ENCODE measurements at places on chromosomes 3 and 15. TPM values are rescaled to one million over a fixed set of nuclear protein-coding genes. Genes with fewer than 3 reads are reported as not detected.

Gene RBP2
- not detected for total RNA-seq

Gene KATNBL1
- total RNA-seq, result 23.3 TPM

Gene SENP8
- total RNA-seq, result 4.2 TPM

Gene FOXP1
- 53.2 TPM for total RNA-seq

Gene DAZL
- total RNA-seq, result not detected

Gene NLGN1
- total RNA-seq, result 18.3 TPM

Gene LRRC31
- not detected for total RNA-seq

Gene PPIP5K1
- 42.1 TPM for total RNA-seq

Gene FANCD2OS
- total RNA-seq, result not detected

Gene ZNF662
- total RNA-seq, result 6.6 TPM

Gene SNX22
- 1.5 TPM for total RNA-seq

Gene TMEM212
- not detected for total RNA-seq

Gene RFT1
- 8.6 TPM for total RNA-seq

Gene ANKDD1A
- total RNA-seq, result 1.4 TPM

Gene CD276
- total RNA-seq, result 40.6 TPM

Gene RPL22L1
- 15.9 TPM for total RNA-seq

Gene CKMT1B
- total RNA-seq, result not detected

Gene APOD
- 692 TPM for total RNA-seq

Gene DOCK3
- 6.1 TPM for total RNA-seq

DNA sequence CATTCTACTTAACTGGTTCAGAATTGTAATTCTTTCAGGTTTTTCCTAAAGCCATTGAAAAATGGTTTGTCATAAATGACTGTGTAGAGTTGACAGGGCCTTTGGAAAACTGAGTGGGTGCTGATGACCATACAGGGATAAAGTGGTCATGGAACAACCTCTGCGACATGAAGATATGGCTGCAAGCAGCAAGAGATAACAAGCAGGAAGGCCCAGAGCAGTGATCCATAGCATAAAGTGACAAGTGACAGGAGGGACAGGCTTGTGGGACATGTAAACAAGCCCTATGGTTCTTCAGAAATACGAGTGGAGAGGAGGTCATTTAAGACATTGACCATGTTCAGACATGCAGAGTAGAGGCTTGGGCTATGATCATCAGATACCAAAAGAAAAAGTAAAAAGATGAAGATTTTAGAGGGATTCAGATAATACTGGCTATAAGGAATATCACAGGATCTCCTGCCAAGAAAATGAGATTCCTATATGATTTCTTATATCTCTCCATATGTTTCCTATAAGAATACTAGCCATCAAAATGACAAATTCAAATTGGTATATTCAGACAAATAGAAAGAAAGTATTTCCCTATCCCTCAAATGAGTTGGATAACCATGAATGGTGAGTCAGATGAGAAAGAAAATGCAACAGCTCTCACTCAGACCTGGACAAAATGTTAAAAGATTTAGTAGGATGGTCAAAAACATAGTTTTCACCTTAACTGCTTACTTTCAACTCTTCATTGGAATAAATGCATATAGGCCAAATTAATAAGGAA is 827.6 kb upstream of the CFAP20DC start:
- DNase-seq, result no peak

DNA sequence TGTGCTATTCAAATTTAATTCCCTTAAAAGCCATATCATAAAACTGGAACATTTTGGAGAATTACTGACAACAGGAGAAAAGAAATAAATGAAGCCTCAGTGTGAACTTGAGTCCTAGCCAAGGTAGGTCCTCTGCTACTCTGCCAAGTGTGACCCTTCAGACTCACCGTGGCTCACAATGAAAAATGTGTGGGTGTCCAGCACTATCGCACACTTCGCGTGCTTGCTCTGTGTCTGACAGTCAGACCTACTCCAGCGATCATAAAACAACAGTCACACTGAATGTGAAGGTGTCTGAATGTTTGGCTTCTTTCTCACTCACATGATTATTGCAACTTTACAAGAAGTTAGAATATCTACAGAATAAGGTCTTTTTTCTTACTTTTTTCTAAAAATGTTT is 65.8 kb upstream of the TRA2B start:
- DNase-seq, result no peak

DNA sequence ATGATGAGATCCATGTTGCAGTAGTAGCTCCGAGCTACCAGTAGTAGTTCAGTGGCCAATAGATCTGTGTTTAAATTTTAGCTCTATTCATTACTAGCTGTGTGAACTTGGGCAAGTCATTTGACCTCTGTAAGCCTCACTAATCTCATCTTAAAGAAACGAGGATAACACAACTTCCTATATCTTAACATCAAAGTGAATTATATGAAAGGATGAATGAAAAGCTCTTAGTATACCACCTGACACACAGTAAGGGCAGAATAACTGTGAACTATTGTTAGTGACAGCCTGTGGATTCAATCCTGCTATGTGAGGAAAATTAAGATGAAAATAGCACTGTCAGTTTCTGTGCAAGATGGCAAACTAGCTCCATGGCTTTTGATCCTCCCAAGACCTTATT is 114.5 kb upstream of the PHLDB2 start:
- DNase-seq, result no peak

GRCh38 chr3:98326105-98326893 is 27.4 kb upstream of the OR5K4 start:
- DNase-seq, result no peak

- no peak for DNase-seq
Measured at GRCh38 chr3:58074116-58074715, 66.0 kb downstream of the FLNB start.

- DNase-seq, result no peak
Measured at GRCh38 chr3:27253391-27253790, 115.8 kb downstream of the NEK10 start.

GRCh38 chr3:110806924-110807323 is 264.7 kb upstream of the NECTIN3 start:
- no peak for DNase-seq

GRCh38 chr3:31392568-31392967 is 140.2 kb upstream of the STT3B start:
- no peak for DNase-seq

- DNase-seq, result no peak
Measured at GRCh38 chr3:181921220-181921619, 209.5 kb downstream of the SOX2 start.

GRCh38 chr3:194269610-194270145 is 81.5 kb downstream of the CPN2 start:
- DNase-seq, result peak; percentile 94

DNA sequence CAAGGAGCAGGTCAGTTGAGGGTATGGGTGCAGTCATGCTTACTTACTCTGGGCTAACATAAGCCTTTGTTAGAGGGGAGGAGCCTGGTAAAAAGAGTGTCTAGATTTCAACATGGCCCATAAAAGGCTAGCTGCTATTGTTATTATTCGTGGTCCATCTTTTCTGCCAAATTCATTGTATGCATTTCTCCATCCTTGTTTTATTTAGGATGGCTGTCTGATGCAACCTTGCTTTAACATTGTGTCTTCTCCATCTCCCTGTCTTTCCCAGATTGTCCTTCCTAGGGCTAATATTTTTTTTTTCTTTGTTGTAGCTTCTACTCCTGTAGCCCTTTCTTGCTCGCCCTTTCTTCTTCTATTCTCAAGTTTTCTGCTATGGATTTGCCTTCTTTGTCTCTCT is 12.6 kb downstream of the RBMS3 start:
- no peak for DNase-seq

DNA sequence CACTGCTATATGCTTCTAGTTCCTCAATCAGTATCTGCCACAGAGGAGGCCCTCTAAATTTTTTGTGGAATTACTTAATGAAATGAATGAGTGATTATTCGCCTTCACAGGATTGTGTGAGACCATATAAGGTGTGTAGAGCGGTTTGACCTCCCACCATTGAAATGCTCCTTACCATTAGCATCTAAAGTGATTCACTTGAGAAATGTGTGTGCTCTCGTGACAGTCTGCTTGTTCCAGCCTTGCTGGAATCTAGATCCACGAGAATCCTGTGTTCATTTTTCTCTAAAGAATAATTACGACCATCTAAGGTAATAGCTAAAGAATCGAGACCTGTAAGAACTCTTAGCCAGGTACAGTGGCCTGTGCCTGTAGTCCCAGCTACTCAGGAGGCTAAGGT is 126.9 kb downstream of the FNDC3B start:
- no peak for DNase-seq

DNA sequence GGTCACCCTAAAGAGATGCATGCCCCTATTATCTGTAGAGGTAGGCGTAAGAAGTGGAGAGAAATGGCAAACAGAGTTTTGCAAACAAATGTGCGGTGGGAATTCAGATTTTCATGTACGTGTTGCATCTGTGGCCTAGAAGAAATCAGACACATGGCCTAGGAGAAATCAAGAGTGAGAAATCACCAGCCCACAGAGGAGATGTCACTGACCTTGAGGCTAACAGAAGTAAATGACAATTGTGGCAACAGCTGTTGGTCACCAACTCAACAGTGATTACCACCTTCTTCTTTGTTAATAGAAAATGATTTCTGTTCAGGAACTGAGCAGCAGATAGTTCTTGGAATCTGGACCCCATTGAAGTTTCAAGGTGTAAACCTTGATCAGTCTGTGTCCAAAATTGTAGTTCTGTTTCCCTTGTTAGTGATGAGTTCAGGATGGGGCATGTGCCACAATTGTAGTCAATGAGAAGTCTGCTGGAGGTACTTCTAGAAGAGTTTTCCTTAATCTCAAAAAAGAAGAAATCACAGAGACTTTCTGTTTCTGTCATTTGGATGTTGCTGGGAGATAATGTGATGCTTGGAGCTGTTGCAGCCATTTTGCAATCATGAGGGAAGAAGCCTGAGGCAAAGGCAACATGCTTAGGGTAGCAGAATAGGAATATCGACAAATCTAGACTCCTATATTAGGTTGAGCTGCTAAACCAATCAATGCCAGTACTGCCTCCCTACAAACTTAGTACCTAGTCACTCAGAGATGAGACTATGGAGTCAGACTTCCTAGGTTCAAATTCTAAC is 34.3 kb upstream of the RFTN1 start:
- DNase-seq, result no peak

- DNase-seq, result peak; percentile 44
Measured at GRCh38 chr3:14518893-14519292, 21.2 kb downstream of the GRIP2 start.

DNA sequence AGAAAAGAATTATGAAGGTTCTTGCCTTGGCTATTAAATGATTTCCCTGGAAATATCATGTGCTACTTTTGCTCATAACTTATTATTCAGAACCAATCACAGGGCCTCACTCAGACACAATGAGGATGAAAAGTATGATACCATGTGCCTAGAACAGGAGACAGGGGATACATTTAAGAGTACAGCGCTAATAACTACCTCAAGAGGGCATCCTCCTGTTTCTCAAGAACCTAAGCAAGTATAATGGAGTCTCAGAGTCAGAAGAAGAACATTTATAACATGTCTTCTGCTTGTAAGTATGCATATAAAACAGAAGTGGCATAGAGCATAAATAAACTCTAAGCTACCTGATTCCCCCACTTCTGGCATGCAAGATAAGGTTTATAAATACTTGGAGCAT is 125.4 kb upstream of the MME start:
- no peak for DNase-seq

DNA sequence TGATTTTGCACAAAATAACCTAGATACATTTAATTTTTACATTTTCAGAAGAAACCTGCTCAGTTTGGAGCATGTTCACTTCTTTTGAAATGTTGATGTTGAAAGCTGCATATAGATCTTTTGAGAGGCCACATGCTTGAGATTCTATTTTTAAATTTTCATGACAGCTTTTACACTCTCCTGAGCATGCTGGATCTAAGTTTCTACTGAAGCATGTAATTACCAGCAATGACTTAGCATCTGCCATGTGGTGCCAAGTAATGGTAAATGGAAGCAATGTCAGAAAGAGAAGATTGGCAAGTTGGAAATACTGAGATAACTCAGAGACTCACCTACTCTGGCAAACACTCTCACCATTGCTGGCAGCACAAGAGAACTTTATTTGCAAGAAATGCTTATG is 310.6 kb downstream of the NSUN3 start:
- no peak for DNase-seq

- peak; percentile 91 for DNase-seq
Measured at GRCh38 chr3:129314386-129315222, 35.9 kb downstream of the HMCES start.

DNA sequence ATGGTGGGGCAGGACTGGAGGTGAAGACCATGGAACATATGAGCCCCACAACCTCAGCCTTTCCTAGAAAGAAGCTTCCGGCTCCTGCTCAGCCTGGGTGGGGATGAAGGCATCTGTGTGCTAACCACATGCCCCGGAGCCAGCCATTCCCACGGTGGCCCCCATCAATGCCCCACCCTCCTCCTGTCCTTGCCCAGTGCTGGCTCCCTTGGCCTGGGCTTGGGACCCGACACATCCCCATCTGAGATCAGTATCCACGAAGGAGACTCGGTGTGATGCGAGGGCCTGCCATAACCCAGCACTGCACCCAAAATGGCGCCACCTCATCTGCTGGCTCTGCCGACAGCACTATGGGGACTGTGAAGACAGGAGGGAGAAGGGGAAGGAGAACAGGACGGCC is 16.5 kb upstream of the PLXND1 start:
- no peak for DNase-seq

DNA sequence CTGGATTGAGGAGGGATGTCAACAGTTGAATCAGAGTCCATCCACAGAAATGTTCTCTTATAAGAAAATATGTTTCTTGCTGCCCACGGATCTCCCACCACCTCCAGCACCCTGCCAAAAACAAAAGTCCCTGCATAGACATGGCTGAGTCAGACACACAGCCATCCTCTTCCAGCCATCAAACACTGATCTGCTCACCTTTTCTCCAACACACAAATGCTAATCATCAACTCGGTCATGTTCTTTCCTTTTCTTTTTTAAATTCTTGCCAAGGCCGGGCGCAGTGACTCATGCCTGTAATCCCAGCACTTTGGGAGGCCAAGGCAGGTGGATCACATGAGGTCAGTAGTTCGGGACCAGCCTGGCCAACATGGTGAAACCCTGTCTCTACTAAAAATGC is 110.7 kb upstream of the IL12A start:
- no peak for DNase-seq

DNA sequence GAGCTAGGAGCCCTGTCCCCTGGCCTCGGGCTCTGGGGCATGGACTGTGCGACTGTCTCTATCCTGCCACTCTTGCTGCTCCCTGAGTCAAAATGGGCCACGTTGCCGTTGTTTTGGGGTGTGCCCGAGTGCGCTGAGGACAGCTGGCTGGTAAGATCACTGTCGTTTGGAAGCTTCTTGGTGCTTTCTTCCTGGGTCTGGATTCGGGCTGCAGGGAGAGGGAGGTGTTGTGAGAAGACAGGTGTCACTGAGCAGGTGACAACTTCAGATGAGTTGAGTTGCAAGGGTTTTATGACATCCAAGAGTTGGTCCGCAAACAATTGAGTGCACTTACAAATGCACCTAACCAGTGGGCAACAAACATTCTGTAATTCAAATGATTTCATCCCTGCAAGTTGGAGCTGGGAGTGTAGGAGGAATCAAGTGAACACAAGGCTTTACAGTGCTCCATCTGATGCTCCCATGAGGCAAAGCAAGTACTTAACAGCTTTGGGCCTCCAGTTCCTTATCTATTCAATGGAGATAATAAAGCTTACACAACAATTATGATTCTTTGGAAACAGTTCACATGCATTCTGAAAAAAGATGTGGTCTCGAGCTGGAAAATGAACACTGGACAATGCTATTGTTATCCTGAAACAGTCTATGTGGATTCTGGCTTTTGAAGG is 11.0 kb upstream of the STARD5 start:
- no peak for DNase-seq

GRCh38 chr15:42364529-42364928 is 5.2 kb downstream of the CAPN3 start:
- no peak for DNase-seq
